Smooth muscle cell of the umbilical artery (primary cell): ENCODE measurements at places on chromosomes 6 and 20. TPM values are rescaled to one million over a fixed set of nuclear protein-coding genes. Genes with fewer than 3 reads are reported as not detected.

Gene GABRR1
- total RNA-seq: not detected in 2 replicates

Gene C20orf96
- total RNA-seq: 3.9 and 4.1 TPM in 2 replicates

Gene NR2E1
- total RNA-seq: not detected in 2 replicates

Gene RIPPLY2
- not detected in 2 replicates for total RNA-seq

Gene PSMB1
- 222 and 338 TPM in 2 replicates for total RNA-seq

Gene GINM1
- total RNA-seq: 69.0 and 92.1 TPM in 2 replicates

Gene HCRTR2
- total RNA-seq: not detected in 2 replicates

Gene BEND6
- 14.3 TPM in 2 replicates for total RNA-seq

Gene MYLK4
- total RNA-seq: 0.30 and 0.37 TPM in 2 replicates
